ENCODE measurements at places on chromosomes 2 and 18.

- DNase-seq, result no peak
Measured at GRCh38 chr2:80153151-80153550, 151.4 kb downstream of the LRRTM1 start.

DNA sequence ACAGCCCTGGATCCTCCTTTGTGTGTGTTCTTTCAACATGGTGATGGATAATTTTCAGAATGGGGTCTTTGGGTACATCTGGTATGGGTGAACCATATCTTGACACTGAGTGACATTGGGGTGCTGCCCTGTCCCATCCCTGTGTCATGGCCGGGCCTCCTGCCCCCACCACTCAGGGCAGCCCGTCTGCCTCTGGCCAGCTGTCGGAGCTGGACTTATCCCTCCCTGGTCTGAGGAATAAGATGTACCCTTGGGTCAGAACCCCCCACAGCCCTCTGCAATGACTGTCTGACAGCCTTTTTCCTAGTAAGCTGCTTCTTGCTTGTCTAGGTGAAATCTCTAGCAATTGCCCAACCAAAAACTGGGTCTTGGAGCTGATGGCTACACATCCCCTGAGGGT, 142.9 kb downstream of the SH3RF3 start:
- DNase-seq, result no peak

DNA sequence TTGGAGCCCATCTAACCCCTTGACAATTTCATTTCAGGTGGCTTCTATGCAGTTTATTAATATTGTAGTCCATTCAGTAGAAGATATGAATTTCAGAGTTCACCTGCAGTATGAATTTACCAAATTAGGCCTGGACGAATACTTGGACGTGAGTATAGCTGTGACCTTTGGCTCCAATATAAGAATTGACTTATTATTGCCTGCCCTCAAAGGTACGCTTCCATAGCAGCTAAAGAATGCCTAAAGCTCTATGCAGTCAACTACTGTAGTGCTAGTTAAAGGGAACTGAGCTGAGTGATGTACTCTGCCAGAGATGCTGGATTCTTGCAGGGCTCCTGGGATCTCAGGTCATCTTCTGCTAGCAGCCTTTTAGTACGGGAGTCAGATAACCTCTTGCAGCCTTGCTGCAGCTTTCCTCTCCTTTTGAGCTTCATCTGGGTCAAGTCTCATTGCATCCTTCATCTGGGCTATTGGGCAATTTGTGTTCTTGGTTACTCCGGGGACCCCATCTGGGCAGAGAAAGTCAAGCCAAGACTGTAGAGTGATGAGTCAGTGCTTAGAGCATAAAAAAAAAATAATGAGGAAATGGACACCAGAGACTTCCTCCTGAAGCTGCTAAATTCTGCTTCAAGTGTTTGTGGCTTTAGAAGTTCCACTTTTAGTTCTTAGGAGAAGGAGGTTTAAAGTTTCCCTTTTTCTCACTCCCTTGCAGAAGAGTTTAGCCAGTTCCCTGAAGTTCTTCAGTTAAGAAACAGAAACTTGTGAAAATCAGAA, 105.6 kb downstream of the PRPF40A start:
- DNase-seq, result no peak

DNA sequence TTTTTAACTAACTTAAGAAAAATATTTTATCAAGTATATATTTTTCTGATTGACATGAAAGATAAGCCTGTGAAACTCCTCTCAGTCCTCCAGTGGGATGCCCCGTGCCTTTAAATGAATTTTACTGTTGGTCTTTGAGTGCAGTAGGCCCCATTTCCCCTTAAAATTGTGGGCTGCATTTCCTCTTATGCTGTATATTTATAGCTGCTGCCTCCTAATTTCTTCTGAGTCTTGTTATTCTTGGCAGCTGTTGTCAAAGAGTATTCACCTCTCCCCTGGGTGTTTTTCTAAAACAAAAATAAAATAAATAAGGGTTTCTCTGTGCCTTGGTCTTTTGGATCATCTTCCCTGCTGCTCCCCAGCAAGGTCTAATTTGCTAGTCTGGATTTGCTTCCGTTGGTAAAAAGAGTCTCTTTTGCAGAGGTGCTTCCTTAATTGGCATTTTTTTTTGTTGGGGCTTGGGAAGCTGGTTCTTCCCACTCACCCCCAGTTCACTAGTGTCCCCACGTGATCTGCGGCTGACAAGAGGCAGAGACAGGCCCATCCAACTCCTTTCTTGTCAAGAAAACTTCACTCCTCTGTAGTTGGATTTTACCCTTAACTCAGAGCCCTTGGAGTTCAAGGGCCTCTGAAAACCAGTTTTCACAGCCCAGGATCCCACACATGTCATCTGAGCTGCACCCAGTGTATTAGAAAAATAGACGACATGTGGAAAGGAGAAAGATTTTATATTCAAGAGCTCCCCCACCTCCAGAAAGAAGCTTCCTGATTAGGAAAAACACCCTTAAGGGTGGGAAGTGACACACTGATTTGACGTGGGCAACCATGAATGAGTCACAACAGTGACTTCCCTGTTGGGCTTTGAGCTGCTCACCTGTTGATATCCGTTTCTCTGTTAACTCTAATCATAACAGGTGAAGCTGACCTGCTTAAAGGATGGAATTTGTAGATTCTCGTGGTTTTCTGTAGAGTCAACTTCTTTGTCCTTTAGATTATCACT, 431.5 kb downstream of the DCDC2C start:
- DNase-seq, result no peak

- no peak for DNase-seq
Measured at GRCh38 chr2:226754821-226755604, 44.6 kb downstream of the IRS1 start.

DNA sequence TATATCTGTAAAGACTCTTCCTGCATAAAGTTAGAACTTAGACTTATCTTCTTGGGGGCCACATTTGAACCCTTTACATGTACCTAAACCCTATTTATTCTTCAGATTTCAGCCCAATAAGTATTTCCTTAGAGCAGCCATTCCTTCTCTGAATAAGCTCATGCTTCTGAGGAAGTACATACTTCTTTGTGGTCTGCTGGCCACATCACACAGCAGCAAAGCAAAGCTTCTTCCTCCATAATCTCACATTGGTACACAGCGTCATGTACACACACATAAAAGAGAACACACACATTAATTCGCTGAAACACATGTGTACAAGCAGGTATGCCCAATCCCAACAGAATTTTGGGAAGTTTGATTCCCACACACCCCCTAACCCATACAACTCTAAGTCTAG, 331.0 kb downstream of the CDH2 start:
- DNase-seq, result no peak

- no peak for DNase-seq
Measured at GRCh38 chr2:98867539-98868309, 68.3 kb downstream of the CRACDL start.

- DNase-seq, result no peak
Measured at GRCh38 chr2:40225670-40226210, 226.2 kb downstream of the SLC8A1 start.

GRCh38 chr2:189168856-189169499, 10.6 kb downstream of the COL5A2 start:
- DNase-seq, result no peak

DNA sequence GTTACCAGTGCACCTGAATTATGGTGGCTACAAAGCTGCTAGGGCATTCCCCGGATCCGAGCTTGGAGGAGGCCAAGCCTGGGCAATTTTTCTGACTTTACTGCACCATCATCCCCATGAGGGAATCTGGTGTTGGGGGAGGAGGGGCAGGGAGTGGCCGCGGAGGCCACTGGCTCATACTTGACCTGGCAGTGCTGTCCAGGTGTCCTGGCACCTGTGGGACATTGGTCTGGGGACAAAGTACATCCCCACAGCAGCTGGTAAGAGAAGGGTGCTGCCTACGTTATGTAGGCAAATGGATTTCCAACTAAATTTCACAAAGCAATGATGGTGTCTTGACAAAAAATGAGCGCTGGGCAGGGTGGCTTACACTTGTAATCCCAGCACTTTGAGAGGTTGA, 48.3 kb downstream of the KLHL29 start:
- no peak for DNase-seq

- no peak for DNase-seq
Measured at GRCh38 chr2:159044804-159045286, 76.4 kb downstream of the TANC1 start.

DNA sequence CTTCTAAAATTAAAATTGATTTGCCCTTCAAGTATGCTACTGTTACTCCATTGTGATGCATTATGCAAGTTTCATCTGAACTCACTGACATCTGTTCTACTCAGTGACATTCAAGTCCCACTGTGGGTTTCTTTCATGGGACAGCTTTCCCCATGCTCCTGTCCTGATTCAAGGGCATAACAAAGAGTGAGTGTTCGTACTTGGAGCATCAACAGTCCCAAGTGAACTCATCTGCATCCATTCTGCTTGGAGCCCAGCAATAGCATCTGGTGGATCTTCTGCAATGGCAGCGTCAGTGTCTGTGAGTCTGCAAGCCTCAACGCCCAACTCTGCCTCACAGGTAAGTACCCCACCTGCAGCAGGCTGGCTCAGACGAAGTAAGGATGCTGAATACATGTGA, 27.5 kb downstream of the BUB1 start:
- no peak for DNase-seq

DNA sequence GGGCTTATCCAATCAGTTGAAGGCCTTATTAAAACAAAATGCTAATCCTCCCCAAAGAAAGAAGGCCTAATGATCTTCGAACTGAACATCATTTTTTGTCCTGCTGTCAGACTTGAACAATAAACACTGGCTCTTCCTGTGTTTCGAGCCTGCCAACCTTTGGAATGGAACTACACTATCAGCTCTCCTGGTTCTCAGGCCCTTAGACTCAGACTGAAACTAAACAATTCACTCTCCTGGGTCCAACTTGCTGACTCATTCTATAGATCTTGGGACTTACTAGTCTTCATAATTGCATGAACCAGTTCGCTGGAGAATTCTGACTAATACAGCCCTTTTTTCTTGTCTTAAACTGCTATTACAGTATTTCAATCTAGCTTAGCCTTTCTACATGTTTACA, 235.2 kb downstream of the LNPK start:
- DNase-seq, result no peak

DNA sequence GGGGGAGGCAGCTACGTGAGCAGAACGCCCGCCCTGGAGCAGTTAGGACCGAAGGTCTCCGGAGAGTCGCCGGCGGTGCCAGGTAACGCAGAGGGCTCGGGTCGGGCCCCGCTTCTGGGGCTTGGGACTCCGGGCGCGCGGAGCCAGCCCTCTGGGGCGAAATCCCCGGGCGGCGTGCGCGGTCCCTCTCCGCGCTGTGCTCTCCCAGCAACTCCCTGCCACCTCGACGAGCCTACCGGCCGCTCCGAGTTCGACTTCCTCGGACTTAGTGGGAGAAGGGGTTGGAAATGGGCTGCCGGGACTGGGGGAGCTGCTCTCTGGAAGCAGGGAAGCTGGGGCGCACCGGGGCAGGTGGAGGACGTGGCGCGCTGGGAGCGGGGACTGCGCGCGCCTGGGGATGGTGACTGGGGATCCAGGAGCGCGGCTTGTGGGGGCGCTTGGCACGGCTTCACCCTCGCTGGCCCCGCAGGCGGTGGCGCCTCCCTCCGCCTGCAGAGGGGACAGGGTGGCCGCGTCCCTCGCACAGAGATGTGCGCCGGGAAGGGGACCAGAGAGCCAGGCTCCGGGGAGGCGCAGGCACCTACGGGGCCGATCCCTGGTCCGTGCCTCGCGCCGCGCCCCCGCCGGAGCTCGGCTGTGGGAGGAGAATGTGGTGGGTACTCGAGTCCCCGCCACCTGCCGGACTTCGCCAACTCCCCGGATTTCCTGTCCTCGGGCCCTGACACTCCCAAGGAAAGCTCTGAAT, 688 bp downstream of the CDH20 start:
- DNase-seq, result no peak

GRCh38 chr2:175552902-175553301, 371.4 kb upstream of the ATP5MC3 start:
- no peak for DNase-seq

DNA sequence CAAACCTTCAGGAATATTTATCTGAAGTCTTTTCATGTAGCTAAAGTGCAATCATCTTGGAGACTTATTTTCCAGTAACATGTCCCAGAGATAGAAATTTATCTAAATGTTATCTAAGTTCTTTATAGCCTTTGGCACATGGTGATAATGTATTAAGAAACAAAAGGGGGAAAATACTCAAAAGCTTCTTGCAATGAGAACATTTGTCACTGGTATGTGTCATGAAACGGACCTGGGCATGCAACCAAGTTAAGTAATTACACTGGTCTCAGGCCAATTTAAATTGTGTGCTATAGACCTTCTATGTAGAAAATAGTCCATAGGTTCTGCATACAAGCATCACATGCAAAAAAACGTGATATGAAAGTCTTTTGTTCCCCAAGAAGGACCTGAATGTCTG, 136.2 kb downstream of the SLC8A1 start:
- no peak for DNase-seq

- no peak for DNase-seq
Measured at GRCh38 chr18:50315100-50315871, 27.8 kb upstream of the CXXC1 start.

- no peak for DNase-seq
Measured at GRCh38 chr18:74595431-74595830, 2.2 kb upstream of the ZNF407 start.
